ENCODE measurements at places on chromosomes 11 and 22. TPM values are rescaled to one million over a fixed set of nuclear protein-coding genes. Genes with fewer than 3 reads are reported as not detected.
A peak's percentile ranks its signal among the peaks of the same experiment; 100 is the strongest.

DNA sequence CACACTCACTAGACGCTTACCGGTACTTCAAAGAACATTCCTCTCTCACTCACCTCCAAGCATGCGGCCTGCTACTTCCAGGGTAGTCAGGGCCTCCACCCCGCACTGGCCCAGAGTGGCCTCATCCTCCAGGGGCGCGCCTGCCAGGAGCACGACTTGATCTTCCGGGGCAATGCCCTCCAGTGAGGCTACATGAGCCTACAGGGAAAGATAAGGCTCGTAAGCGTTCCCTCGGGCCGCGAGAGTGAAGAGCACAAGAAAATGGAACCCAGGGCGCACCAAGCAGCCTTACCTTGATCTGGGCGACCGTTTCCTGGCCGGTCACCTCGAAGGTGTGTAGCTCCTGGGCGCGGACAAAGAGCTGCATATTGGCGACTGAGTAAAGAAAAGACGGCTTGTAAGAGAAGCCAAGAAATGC, 478 bp downstream of the FAU start:
- H3K36me3 ChIP-seq: peaks cover 35% of the 10 kb centered on the region
- H3K4me1 ChIP-seq: peaks cover 14% of the 10 kb centered on the region
- no peaks in the 10 kb centered on the region for H3K27me3 ChIP-seq
- DNase-seq: no peak

- no peaks in the 10 kb centered on the region for H3K4me1 ChIP-seq
- no peak overlapping the region for H3K4me3 ChIP-seq
- no peaks in the 10 kb centered on the region for H3K27me3 ChIP-seq
- no peak overlapping the region for H3K27ac ChIP-seq
Observed at GRCh38 chr11:27234961-27235360, 128.1 kb downstream of the CCDC34 start.

GRCh38 chr11:65311170-65311678, 3.4 kb upstream of the CDC42EP2 start:
- no peaks in the 10 kb centered on the region for H3K4me1 ChIP-seq
- H3K27ac ChIP-seq: no peak overlapping the region
- DNase-seq: no peak
- H3K27me3 ChIP-seq: no peaks in the 10 kb centered on the region
- no peak overlapping the region for H3K4me3 ChIP-seq

DNA sequence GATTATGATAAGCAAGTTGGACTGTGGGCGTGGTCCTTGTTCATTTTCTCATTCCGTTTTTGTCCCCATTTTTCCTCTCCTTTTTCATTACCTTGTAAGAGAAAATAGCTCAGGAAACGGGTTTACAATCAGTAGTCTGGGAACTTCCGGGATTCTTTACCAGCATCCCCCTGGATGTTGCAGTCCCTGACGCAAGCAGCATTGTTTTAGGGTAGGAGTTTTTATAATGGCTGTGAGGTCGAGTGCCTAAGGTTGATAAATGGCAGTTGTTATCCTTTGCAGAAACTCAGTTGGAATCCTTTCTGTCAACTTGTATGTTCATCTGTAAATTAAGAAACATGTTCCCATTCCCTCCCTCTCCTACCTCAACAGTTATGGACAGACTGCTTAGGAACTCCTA, 68.3 kb downstream of the ARHGEF12 start:
- no peak overlapping the region for H3K4me3 ChIP-seq
- no peak overlapping the region for H3K27ac ChIP-seq
- peaks cover 22% of the 10 kb centered on the region for H3K4me1 ChIP-seq
- H3K36me3 ChIP-seq: no peaks in the 10 kb centered on the region

DNA sequence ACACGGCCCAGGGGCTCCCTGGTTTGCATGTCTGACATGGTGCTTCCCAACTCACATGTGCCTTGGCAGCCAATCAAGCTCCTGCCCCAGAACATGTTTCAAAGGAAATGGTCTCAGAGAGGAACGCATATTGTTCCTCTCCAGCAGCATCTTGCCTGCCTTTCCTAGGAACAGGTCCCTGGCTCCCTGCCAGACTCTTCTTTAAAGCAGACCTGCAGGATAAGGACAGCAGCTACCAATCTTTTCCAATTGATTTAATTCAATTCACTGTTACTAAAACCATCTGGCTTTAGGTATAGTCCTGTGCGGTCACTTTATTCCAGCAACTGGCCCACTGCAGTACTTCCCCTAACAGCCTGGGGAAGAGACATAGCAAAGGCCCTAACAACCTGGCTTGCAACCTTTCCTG, 79.9 kb downstream of the AMBRA1 start:
- DNase-seq: no peak
- no peaks in the 10 kb centered on the region for H3K4me1 ChIP-seq
- no peak overlapping the region for H3K4me3 ChIP-seq
- no peaks in the 10 kb centered on the region for H3K27me3 ChIP-seq
- H3K36me3 ChIP-seq: no peaks in the 10 kb centered on the region

- H3K4me1 ChIP-seq: no peaks in the 10 kb centered on the region
- H3K27me3 ChIP-seq: no peaks in the 10 kb centered on the region
- no peak for DNase-seq
- no peak overlapping the region for H3K4me3 ChIP-seq
Observed at GRCh38 chr22:24359452-24360120, 67.8 kb upstream of the ADORA2A start.

DNA sequence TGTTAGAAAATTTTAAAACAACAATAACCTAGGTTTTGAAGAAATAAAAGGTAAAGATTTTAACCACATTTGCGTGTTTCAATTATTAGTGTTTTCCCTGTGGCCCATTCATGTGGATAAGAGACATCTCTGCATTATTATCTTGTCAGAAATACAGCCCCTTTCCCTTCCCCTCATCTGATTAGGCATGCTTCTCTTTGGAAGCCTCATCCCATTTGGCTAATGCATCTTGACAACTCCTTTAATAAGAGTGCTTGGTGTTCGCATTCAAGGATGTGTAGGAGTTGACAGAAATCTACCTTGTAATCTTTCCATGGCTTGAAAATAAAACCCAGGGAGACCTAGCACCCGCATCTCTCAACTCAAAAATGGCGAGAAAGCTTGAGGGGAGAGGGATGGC, 635.5 kb downstream of the NTM start:
- no peak overlapping the region for H3K4me3 ChIP-seq
- H3K27me3 ChIP-seq: no peaks in the 10 kb centered on the region
- no peak overlapping the region for H3K27ac ChIP-seq
- no peak for DNase-seq

DNA sequence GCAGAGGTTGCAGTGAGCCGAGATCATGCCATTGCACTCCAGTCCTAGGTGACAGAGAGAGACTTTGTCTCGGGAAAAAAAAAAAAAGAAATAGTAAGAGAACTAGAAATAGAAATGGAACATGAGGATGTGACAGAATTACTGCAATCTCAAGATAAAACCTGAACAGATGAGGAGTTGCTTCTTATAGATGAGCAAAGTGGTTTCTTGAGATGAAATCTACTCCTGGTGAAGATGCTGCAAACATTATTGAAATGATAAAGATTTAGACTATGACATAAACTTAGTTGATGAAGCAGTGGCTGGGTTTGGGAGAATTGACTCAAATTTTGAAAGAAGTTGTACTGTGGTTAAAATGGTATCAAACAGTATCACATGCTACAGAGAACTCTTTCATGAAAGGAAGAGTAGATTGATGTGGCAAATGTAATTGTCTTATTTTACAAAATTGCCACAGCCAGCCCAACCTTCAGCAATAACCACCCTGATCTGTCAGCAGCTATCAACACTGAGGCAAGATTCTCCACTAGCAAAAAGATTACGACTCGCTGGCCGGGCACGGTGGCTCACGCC, 13.7 kb downstream of the XNDC1N start:
- no peak overlapping the region for H3K4me3 ChIP-seq
- DNase-seq: no peak
- H3K4me1 ChIP-seq: no peaks in the 10 kb centered on the region
- H3K36me3 ChIP-seq: peaks cover 7% of the 10 kb centered on the region

DNA sequence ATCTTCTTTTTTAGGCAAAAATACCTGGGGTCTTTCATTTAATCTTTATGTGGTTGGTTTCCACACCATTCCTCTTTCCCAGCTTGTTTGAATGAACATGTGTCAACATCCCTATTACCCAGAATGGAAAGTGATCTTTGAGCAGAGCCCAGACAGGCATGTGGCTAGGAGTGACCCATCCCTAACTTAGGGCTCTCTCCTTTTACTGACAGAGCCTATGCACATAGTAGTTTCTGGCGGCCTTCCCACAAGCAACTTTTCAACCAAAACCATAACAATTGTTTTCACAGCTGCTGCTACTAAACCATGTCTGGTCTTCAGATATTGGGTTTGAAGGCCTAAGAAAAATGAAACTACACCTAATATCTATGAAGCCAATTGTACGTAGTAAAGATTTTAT, 107.5 kb downstream of the TENM4 start:
- no peak overlapping the region for H3K4me3 ChIP-seq
- no peaks in the 10 kb centered on the region for H3K27me3 ChIP-seq
- no peaks in the 10 kb centered on the region for H3K36me3 ChIP-seq
- no peak for DNase-seq
- H3K4me1 ChIP-seq: no peaks in the 10 kb centered on the region

- peaks cover 64% of the 10 kb centered on the region for H3K4me1 ChIP-seq
- peaks cover 15% of the 10 kb centered on the region for H3K36me3 ChIP-seq
- H3K27me3 ChIP-seq: no peaks in the 10 kb centered on the region
- no peak for DNase-seq
- peak overlapping the region; percentile 23 for H3K4me3 ChIP-seq
- peak overlapping the region; percentile 62 for H3K27ac ChIP-seq
Observed at GRCh38 chr11:2387266-2387987, 10.3 kb downstream of the CD81 start.

DNA sequence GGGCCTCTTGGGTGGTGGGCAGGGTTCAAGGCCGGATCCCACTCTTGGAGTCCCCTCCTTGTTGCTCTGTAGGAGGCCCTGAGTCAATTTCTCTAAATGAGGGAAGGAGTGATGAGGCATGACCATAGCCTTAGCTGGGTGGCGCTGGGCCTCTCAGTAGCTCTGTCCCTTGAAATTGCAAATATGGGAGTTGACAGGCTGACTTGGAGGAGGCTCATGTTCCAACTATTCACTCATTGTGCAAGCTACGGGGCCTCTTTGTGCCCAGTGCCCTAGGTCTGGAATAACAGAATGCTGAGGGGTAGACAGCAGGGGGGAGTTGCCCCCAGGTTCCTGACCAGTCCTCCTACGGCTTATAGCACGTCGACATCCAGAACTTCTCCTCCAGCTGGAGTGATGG, 8.0 kb downstream of the SELENOM start:
- peaks cover 63% of the 10 kb centered on the region for H3K36me3 ChIP-seq
- peaks cover 95% of the 10 kb centered on the region for H3K4me1 ChIP-seq
- H3K27me3 ChIP-seq: no peaks in the 10 kb centered on the region

DNA sequence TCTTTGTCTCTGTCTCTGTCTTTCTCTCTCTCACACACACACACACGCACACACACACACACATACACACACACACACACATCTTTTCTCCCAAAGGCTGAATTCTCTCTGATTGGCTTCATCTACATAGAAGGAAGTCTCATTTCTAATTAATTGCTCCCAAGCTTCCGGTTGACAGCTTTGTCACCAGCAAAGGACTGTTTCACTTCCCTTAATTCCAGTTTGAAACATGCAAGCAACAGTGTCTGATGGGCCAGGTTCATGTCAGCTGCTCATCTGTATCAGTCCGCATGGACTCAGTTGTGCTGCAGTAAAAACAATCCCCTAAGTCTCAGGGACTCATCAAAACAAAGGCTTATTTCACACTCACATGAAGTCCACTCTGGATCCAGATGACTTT, 16.2 kb upstream of the PVALB start:
- H3K27ac ChIP-seq: no peak overlapping the region
- no peak for DNase-seq
- no peak overlapping the region for H3K4me3 ChIP-seq
- no peaks in the 10 kb centered on the region for H3K4me1 ChIP-seq

DNA sequence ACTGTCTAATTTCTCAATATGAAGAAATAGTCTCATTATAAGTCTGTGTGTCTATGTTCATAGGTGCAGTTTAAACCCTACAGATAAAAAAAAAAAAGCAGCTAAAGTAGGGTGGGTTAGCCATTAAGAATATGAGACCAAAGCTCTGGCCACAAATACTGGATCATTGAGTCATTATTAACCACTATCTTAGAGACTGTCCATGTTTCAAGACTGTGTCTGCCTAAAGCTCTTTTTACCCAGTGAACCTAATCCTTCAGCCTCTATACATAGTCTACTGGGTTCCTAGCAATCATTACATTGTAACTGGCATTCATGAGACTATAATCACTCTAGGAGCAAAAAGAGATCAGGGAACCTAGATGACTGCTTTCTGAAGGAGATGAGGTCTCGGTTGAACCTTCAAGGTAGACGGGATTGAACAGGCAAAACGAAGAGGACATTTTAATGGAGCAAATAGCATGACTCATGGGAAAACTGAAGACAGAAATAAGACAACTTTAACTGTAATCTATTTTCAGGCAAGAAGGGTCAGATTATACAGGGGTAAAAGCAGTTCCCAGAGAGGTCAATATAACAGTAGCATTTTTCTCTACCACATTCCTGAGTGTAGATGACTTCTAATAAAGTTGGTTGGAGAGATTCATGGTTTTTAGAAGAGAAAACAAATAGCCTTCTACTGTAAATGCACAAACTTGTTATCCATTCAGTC, 64.0 kb upstream of the FIBIN start:
- H3K4me3 ChIP-seq: no peak overlapping the region
- H3K27ac ChIP-seq: no peak overlapping the region
- no peaks in the 10 kb centered on the region for H3K27me3 ChIP-seq
- no peak for DNase-seq
- H3K36me3 ChIP-seq: no peaks in the 10 kb centered on the region
- peaks cover 41% of the 10 kb centered on the region for H3K4me1 ChIP-seq

GRCh38 chr22:43275545-43276317, 67.4 kb downstream of the SCUBE1 start:
- H3K36me3 ChIP-seq: no peaks in the 10 kb centered on the region
- H3K27me3 ChIP-seq: no peaks in the 10 kb centered on the region
- no peaks in the 10 kb centered on the region for H3K4me1 ChIP-seq

DNA sequence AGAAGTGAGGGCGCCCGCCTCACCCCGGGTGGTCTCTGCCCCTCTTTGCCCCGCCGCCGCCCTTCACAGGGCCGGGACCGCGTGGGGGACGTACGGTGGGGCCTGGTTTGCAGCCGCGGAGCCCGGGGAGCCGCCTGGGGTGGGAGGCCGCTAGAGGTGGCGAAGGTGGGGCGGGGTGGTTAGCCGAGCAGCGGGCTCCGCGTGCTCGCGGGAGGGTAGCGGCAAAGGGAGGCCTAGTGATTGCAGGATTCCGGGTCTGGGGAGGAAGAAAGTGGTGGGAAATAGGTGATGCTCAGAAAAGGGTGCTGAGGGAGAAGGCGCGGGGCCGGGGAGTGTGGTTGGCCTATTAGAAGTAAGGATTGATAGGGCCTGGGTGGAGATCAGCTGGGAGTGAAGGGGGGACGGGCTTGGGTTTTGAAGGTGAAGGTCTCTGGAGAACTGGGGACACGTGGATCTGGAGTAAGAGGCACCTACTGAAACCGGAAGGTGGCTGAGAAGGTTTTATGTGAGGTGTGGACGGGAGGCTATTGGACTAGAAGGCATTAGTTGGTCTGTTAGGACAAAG, 571 bp downstream of the FAR1 start:
- peak overlapping the region; percentile 65 for H3K27ac ChIP-seq
- H3K36me3 ChIP-seq: no peaks in the 10 kb centered on the region
- H3K27me3 ChIP-seq: no peaks in the 10 kb centered on the region
- DNase-seq: peak; percentile 4
- peaks cover 16% of the 10 kb centered on the region for H3K4me1 ChIP-seq

HEPN1 gene
- total RNA-seq: not detected

RIMBP3B gene
- total RNA-seq: not detected

RCOR2 gene
- total RNA-seq: 3.8 TPM

TRIOBP gene
- 146 TPM for total RNA-seq

C11orf71 gene
- 4.1 TPM for total RNA-seq

SLC35C1 gene
- 28.4 TPM for total RNA-seq

ROBO4 gene
- total RNA-seq: 8.5 TPM
